Right ventricle myocardium superior (tissue), 1 donor: ENCODE measurements at places on chromosomes 2 and 18. TPM values are rescaled to one million over a fixed set of nuclear protein-coding genes. Genes with fewer than 3 reads are reported as not detected.

- no peak for DNase-seq
Measured at GRCh38 chr2:10550206-10551001, 102.3 kb upstream of the ODC1 start.

DNA sequence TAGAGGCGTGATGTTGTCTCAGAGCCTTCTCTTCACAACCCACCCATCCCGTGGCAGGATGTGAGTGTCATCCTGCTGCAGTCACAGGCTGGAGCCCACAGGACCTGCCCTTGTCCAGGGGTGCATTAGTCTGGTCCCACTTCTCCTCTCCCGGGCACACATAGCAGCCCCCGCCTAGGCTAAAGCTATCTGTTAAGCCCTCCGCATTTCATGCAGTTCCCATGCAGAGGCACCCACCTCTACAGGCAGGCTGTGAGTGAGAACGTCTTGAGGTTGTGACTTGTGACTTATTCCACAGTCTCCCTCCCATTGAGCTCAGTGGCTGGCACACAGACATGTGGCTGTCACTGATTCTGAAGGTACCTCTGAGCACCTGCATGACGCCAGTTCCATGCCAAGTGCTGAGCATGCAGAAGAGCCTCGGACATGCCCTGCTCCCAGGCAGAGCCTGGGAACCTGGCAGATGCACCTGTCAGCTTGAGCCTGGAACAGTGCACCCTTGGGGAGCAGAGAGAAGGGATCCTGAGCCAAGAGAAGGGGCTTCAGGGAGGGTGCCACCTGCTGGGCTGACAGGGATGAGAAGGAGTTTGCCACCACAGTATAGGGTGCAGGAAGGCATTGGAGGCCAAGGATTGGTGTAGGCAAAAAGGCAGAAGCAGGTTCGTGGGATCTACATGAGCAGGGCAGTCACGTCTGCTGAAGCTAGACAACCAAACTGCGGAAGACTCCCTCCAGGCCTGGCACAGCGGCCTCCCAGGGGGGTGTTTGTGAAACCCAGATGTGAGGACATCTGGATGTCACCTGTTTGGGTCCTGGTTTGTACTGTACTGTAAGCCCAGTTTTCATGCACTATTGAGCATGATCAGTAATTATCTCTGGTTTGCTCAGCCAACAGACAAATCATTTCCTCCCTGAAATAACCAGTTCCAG is 213.6 kb downstream of the GLI2 start:
- no peak for DNase-seq

GRCh38 chr2:190662754-190663153 is 13.9 kb downstream of the NAB1 start:
- no peak for DNase-seq

- no peak for DNase-seq
Measured at GRCh38 chr2:168889635-168890005, 610 bp downstream of the SPC25 start.

- DNase-seq: no peak
Measured at GRCh38 chr2:105432044-105432399, 33.2 kb upstream of the FHL2 start.

- no peak for DNase-seq
Measured at GRCh38 chr2:51511002-51511401, 479.1 kb upstream of the NRXN1 start.

DNA sequence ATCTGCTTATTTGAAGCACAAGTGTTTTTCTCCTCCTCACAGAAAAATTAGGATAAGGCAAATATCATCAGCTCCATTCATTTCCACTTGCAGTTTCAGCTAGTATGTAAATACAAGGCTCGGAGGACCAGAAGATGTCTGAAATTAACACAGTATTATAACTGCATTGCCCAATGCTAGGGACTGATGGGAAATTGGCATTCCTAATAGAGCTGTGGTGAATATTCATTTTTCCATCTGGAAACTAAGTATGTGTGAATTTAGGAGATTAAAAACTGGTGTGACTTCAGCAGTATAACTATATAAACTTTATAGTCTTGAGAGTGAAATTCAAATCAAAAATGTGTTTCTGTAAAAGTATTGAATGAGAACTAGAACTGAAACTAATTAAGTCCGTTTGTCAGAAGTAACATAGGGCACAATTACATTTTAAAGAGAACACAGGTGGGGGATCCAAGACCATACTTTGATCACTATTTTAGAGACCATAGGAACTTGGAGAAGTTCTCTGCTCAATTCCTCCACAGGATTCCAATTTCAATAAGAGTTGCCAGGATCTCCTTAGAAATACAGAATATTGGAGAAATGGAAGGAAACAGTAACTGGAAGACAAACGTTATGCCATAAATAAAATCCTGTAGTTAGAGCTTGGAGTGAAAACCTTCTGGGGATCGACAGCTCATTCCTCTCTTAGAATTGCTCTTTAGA is 12.1 kb upstream of the ITGA6 start:
- no peak for DNase-seq

DNA sequence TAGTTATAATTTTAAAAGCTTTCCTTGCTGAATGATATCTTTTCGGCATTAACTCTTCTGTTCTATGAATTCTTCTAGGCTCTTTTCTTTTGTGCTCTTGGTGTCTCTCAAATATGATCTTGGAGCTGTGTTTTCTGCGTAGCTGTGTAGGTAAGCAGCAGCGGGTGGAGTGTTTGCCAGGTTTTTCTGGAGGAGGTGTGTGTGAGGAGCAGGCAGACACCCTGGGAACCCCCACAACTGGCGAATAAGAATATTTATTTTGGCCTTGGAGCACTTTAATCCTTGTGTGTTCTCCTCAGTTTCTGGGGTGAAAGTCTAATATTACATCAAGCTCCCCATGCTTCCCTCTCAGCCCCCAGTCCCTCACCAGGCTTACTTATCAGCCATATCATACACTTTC is 232.0 kb upstream of the FANCL start:
- no peak for DNase-seq

- no peak for DNase-seq
Measured at GRCh38 chr18:29060349-29060748, 883.4 kb upstream of the CDH2 start.

GRCh38 chr2:207903236-207903635 is 122.1 kb downstream of the PLEKHM3 start:
- no peak for DNase-seq

DNA sequence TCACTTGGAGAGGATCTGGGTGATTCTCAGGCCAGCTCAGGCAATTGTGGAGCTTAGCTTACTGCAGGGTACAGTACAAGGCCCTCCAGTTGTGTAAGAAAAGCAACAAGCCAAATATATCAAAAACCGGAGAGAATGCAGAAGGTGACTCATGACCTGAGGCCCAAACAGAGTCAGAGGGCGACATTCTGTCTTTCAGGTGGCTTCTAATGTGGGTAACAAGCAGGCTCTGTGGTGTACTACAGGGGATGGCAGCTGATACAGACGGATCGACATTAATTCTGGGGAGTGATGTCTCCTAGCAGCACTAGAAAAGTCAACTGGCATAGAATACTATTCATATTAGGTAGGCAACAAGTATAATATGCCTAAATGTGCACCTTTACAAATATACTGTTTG is 219.5 kb upstream of the SOX11 start:
- DNase-seq: no peak

DNA sequence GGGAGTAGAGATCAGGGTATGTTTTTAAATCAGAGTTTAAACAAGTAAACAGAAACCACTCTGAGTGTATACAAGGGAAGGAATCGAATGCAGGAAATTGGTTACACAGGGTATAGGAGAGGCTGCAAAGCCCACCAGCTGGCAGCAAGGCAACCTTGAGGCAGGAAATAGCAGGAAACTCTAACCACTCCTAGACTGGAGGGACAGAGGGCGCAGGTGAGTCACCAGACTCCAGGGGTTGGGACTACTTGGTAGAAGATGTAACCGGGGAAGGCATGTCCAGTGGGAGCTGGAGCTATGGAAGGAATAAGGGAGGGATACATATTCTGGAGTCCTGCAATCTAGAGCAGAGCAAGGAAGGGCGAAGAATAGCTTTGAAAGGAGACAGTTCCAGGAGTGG is 152.3 kb downstream of the MEIS1 start:
- DNase-seq: no peak

GRCh38 chr2:235958221-235958930 is 209.8 kb downstream of the GBX2 start:
- DNase-seq: no peak

- no peak for DNase-seq
Measured at GRCh38 chr2:30932870-30933269, 125.6 kb upstream of the CAPN13 start.

- no peak for DNase-seq
Measured at GRCh38 chr2:162677476-162677875, 161.1 kb downstream of the KCNH7 start.

DNA sequence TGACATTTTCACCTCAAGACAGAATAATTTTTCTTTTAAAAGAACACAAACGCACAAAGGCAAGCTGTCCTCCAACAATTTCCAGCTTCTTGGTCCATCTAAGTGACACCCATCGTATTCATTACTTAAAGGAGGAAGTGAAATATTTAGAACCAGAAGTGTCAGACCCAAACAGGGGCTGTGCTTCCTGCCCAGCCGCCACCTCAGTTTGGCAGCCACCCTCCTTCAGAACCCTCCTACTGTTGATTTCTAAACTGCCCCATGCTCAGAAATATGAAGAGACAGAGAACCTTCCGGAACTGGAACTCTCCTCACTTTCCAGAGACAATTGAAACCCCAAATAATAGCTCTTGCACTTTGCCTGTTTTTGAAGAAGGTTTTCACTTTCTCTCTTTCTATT is 734.8 kb upstream of the SALL3 start:
- no peak for DNase-seq

GRCh38 chr2:111068435-111069058 is 52.2 kb upstream of the BCL2L11 start:
- DNase-seq: no peak

GRCh38 chr2:54497763-54498680 is 41.9 kb downstream of the SPTBN1 start:
- DNase-seq: no peak

- DNase-seq: no peak
Measured at GRCh38 chr18:58866773-58867150, 2.1 kb downstream of the ZNF532 start.

GRCh38 chr2:213806125-213806726 is 522.0 kb downstream of the SPAG16 start:
- DNase-seq: no peak

DNA sequence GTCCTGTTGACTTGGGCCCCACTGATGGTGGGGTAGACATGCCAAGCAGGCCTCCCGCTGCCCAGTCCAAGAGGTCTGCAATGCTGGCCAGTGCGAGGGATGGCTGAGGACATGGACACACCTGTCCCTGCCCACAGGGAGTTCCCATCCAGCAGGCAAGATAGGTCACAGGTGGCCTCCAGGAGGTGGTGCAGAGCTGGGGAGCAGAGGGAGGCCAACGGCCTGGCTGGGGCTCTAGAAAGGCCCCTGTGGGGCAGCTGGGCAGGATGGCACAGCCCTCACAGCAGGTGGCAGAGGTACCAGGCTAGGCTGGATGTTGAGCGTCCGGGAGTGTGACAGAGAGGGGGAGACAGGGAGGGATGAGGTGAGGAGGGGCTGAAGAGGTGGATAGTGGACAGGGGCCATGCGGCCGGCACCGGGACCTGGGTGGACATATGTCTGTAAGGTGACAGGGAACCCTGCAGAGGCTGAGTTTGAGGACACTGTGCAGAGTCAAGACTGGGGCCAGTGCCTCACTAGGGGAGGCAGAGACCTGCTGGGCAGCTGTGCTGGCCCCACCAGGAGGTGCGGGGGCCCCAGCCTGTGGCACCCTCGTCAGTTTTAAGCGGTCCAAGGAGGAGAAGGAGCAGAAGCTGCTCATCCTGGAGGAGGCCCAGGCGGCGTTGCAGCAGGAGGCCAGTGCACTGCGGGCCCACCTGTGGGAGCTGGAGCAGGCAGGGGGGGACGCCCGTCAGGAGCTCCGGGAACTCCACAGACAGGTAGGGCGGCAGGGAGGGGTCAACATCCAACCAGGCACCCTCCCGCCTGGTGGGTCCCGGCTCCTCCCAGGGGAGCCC is 34.3 kb upstream of the SNED1 start:
- no peak for DNase-seq

- DNase-seq: no peak
Measured at GRCh38 chr2:122273785-122274419, 518.5 kb downstream of the TSN start.

DNA sequence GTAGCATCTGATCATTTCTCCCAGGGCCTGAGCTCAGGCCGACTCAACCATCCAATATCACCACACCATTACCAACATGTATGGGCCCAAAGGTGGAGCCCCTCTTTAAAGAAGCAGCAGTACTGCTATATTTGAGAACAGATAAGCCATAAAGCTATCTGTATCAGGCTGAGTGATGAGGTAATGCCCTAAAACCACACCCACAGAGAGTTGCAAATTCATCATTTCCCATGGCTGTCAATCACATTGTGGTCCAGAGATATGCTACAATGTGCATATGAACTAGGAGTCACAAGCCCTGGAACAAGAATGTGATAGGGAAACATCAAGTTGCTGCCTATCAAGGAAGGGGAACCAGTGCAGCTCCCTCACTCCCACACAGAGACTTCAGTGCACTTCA is 52.6 kb upstream of the GALNT13 start:
- DNase-seq: no peak

DNA sequence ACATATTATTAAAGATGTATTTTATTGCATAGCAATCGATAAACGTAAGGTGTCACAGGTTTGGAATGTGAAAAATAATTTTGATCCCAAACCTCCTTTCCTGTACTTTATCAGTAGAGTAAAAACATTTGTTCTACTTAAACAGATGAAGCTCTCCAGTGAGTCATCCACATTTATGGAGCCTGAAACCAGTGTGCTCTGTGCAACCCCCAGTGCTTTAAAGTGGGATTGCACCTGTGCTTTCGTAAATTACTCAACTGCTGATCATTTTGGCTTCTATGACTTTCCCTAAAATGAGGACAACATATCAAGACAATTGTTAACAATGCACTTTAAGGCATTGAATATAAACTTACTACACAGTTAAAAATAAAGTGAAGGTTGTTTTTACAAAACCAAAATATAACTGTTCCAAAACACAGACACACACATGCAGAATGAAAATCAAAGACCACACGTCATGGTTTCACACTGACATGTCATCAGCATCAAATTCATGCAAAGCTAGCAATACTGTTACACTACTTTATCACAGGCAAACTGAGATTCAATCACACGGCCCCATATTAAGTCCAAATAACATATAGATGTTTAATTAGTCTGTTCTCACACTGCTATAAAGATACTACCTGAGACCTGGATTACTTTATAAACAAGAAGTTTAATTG is 9.7 kb downstream of the TMEM18 start:
- DNase-seq: no peak

- no peak for DNase-seq
Measured at GRCh38 chr2:45577441-45577840, 33.6 kb downstream of the SRBD1 start.

DNA sequence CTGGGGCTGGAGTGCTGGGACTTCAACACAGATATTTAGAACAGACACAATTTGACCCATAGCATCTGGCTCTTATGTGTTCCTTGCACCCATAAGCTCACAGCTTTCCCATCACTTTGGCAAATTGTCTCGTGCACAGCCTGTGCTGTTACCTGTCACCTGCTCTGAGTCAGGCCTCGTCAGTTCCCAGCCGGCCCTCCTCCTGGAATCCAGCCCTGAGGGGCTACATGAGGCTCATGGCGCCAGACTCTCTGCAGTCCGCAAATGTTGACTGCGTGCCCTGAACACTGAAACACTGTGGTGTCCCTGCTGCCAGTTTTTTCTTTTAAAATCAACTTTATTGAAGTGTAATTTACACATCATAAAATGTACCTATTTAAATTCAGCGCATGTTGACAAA is 65.4 kb upstream of the BZW1 start:
- no peak for DNase-seq

The AKAIN1 gene
- total RNA-seq: not detected

The UGT1A4 gene
- total RNA-seq: not detected

The TUBB8B gene
- not detected for total RNA-seq

The HADHA gene
- total RNA-seq: 766 TPM

The KCNF1 gene
- not detected for total RNA-seq

The MOGAT1 gene
- 0.65 TPM for total RNA-seq

The LIMS2 gene
- total RNA-seq: 237 TPM

The ABCB11 gene
- total RNA-seq: 0.13 TPM
